Prostate gland (tissue), 2 donors: ENCODE measurements at places on chromosomes 16 and 17. TPM values are rescaled to one million over a fixed set of nuclear protein-coding genes. Genes with fewer than 3 reads are reported as not detected.

NPIPB2 gene
- total RNA-seq: 11.2 TPM

MRPL58 gene
- total RNA-seq: 28.4 TPM

MPP2 gene
- 17.7 TPM for total RNA-seq

CORO6 gene
- total RNA-seq: 33.5 TPM

KRT17 gene
- total RNA-seq: 201 TPM

CACNG3 gene
- total RNA-seq: not detected

SPATA32 gene
- total RNA-seq: not detected

OR1F1 gene
- not detected for total RNA-seq

ANKRD40CL gene
- total RNA-seq: not detected

TMC5 gene
- total RNA-seq: 54.8 TPM

RNU2-1 gene
- total RNA-seq: not detected

- no peaks in the 10 kb centered on the region for H3K4me1 ChIP-seq
- no peak overlapping the region for H3K4me3 ChIP-seq
- DNase-seq: no peak
- no peaks in the 10 kb centered on the region for H3K36me3 ChIP-seq
Observed at GRCh38 chr17:71548540-71549190, 572.2 kb upstream of the SOX9 start.

- H3K4me3 ChIP-seq: no peak overlapping the region
- no peaks in the 10 kb centered on the region for H3K4me1 ChIP-seq
- DNase-seq: no peak
Observed at GRCh38 chr16:28136751-28137434, 73.4 kb upstream of the GSG1L start.

DNA sequence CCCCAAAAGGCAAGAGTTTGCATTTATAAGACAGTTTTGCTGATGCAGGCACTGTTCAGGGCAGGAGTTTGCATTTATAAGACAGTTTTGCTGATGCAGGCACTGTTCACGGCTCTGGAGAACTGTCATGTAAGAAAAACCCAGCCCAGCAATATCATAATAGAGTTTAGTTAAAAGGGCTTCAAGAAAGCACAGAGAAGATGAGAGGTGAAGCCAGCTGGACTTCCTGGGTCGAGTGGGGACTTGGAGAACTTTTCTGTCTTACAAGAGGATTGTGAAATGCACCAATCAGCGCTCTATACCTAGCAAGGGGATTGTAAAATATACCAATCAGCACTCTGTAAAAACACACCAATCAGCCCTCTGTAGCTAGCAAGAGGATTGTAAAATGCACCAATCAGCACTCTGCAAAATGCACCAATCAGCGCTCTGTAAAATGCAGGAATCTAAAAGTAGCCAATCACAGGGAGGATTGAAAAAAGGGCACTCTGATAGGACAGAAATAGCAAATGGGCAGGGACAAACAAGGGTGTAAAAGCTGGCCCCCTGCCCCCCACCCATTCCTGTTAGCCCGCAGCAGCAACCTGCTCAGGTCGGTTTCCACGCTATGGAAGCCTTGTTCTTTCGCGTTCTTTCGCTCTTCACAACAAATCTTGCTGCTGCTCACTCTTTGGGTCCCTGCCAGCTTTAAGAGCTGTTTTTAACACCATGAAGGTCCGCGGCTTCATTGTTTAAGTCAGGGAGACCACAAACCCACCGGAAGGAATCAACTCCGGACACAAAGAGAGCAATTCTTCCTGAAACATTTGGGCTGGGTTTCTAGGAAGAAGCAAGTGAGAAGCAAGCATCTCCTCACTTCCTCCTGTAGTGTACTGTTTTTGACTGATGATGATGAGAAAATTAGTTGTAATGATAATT, 1.8 kb upstream of the CBX1 start:
- no peaks in the 10 kb centered on the region for H3K36me3 ChIP-seq
- no peaks in the 10 kb centered on the region for H3K27me3 ChIP-seq
- no peak for DNase-seq
- no peak overlapping the region for H3K27ac ChIP-seq

DNA sequence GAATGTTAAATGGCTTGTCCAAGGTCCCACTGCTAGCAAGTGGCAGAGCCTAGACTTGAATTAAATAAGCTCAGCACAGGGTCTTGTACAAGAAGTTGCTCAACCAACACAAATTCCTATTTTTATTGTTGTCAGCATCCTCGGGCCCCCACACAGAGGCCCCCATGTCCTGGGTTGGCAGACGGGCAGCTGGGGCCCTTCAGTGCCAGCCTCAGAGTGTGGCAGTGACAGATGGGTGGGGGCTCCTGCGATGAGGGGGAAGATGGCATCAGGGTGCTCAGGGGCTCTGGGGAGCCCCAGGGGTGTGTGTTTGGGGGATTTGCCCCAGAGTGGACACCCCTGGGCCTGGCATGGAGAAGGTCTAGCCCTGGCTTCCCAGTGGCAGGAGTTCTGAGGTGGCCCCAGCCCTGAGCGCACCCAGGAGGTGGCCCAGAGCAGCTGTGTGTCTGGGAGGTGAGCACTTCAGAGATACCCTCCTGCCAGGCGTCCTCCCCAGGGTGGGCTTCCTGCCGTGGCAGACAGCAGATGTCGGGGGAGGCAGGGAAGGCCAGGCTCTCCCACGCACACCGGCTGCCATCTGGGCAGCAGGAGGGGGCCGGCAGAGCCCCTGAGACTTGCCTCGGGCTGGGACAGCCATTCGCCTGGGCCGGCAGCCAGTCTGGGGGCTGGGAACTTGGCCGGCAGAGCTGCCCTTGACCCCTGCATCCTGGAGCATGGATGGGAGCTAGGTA, 150.8 kb downstream of the C16orf78 start:
- no peak overlapping the region for H3K27ac ChIP-seq
- H3K36me3 ChIP-seq: no peaks in the 10 kb centered on the region
- no peaks in the 10 kb centered on the region for H3K27me3 ChIP-seq

- no peak overlapping the region for H3K4me3 ChIP-seq
- no peaks in the 10 kb centered on the region for H3K4me1 ChIP-seq
- no peak for DNase-seq
- H3K27me3 ChIP-seq: no peaks in the 10 kb centered on the region
Observed at GRCh38 chr17:61532826-61533225, 58.2 kb downstream of the NACA2 start.

DNA sequence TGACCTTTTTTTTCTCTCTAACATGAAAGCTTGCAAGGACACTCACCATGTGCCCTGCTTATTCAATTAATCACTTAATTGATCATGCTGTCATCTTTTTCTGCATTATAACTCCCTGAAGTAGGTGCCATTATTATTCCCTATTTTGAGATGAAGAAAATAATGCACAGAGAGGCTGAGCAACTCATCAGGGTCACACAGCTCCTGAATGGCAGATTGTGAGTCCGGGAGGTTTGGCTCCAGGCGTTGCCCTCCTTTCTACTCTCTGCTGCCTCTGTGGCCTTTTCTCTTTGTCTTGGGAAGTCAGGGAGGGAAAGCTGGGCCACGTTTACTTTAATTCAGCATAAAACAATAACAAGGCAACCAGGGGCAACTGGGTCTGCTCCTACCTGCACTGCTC, 17.2 kb upstream of the N4BP1 start:
- H3K4me3 ChIP-seq: no peak overlapping the region
- no peak overlapping the region for H3K27ac ChIP-seq
- no peak for DNase-seq
- H3K27me3 ChIP-seq: no peaks in the 10 kb centered on the region
- H3K36me3 ChIP-seq: no peaks in the 10 kb centered on the region
- no peaks in the 10 kb centered on the region for H3K4me1 ChIP-seq

- peak overlapping the region; percentile 22 for H3K27ac ChIP-seq
- no peaks in the 10 kb centered on the region for H3K36me3 ChIP-seq
- H3K27me3 ChIP-seq: no peaks in the 10 kb centered on the region
- DNase-seq: no peak
- H3K4me1 ChIP-seq: no peaks in the 10 kb centered on the region
Observed at GRCh38 chr17:17398188-17398942, 78.4 kb upstream of the MED9 start.

DNA sequence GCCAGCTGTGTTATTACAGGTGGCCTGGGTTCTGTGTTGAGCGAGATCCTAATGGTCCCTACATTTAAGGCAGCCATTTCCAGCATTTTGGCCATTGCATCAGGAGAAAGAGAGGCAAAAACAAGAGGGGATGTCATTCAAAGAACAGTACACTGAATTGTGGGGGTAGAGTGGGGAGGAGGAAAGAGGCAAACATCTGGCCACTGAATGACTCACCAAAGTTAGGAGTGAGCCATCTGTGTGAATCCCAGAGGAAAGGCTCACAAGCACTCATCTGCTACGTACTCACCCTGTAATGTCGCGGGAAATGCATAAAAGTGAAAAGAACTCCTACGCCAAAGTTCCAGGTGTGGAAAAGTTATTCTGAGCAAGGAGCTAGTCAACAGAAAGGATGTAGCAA, 16.7 kb downstream of the KRABD2 start:
- no peak for DNase-seq
- no peak overlapping the region for H3K27ac ChIP-seq
- H3K36me3 ChIP-seq: no peaks in the 10 kb centered on the region

- DNase-seq: no peak
- no peak overlapping the region for H3K4me3 ChIP-seq
- no peaks in the 10 kb centered on the region for H3K36me3 ChIP-seq
- no peak overlapping the region for H3K27ac ChIP-seq
Observed at GRCh38 chr17:43553573-43553972, 7.4 kb upstream of the ETV4 start.

- no peak overlapping the region for H3K4me3 ChIP-seq
- H3K27ac ChIP-seq: no peak overlapping the region
- DNase-seq: no peak
- H3K4me1 ChIP-seq: no peaks in the 10 kb centered on the region
- no peaks in the 10 kb centered on the region for H3K36me3 ChIP-seq
- no peaks in the 10 kb centered on the region for H3K27me3 ChIP-seq
Observed at GRCh38 chr17:3740611-3741073, 16.9 kb downstream of the HASPIN start.

GRCh38 chr17:15516150-15516549, 47.1 kb downstream of the TVP23C start:
- H3K27me3 ChIP-seq: no peaks in the 10 kb centered on the region
- peaks cover 5% of the 10 kb centered on the region for H3K36me3 ChIP-seq
- no peaks in the 10 kb centered on the region for H3K4me1 ChIP-seq
- H3K27ac ChIP-seq: no peak overlapping the region
- DNase-seq: no peak

DNA sequence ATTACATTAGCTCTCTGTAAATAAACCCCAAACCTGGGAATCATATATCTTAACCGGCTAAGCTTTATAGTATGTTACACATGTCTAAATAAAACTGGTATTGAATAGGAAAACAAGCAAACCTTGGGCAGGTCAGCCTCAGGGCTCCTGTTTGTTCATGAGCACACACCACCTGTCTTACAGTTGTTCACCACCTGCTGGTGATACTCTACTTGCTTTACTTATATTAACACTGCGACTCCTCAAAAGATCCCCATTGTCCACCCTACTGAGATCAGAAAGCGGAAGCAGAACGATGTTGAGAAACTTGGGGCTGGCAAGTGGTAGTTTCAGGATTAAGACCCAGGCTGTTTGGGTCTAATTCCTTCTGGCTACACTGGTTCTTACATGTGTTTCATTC, 16.4 kb downstream of the CDH13 start:
- no peak overlapping the region for H3K4me3 ChIP-seq
- no peaks in the 10 kb centered on the region for H3K27me3 ChIP-seq
- H3K27ac ChIP-seq: no peak overlapping the region

GRCh38 chr17:67281743-67282142, 36.7 kb upstream of the HELZ start:
- no peak overlapping the region for H3K27ac ChIP-seq
- no peak overlapping the region for H3K4me3 ChIP-seq
- DNase-seq: no peak
- no peaks in the 10 kb centered on the region for H3K4me1 ChIP-seq
- no peaks in the 10 kb centered on the region for H3K36me3 ChIP-seq

DNA sequence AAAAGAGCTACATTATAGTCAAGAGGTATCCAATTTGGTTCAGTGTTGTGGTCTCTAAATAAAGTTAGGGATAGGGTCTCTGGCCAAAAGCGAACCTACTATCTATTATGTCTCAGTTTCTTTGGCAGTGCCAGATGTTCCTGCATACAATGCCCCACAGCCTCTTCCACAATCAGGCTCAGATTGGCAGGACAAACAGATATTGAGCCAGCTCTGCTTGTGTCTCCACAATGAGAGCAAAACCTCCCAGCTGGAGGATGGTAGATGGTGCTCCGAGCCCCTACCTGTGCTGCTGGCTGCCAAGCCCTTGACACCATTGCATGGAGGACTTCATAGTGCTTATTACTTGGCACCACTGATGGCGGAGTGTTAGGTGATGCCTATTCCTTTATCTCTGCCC, 19.7 kb downstream of the PHAF1 start:
- no peaks in the 10 kb centered on the region for H3K4me1 ChIP-seq
- H3K36me3 ChIP-seq: peaks cover 3% of the 10 kb centered on the region
- H3K4me3 ChIP-seq: no peak overlapping the region
- no peaks in the 10 kb centered on the region for H3K27me3 ChIP-seq

GRCh38 chr16:67241008-67241900, 6.0 kb downstream of the FHOD1 start:
- no peaks in the 10 kb centered on the region for H3K27me3 ChIP-seq
- DNase-seq: peak; percentile 73
- peaks cover 24% of the 10 kb centered on the region for H3K4me1 ChIP-seq
- peak overlapping the region; percentile 75 for H3K27ac ChIP-seq
- no peaks in the 10 kb centered on the region for H3K36me3 ChIP-seq
- no peak overlapping the region for H3K4me3 ChIP-seq

GRCh38 chr17:49516180-49516579, 21.1 kb downstream of the NGFR start:
- H3K36me3 ChIP-seq: no peaks in the 10 kb centered on the region
- peaks cover 3% of the 10 kb centered on the region for H3K4me1 ChIP-seq
- H3K27me3 ChIP-seq: no peaks in the 10 kb centered on the region
- peak overlapping the region; percentile 65 for H3K27ac ChIP-seq

- peak overlapping the region; percentile 85 for H3K27ac ChIP-seq
Observed at GRCh38 chr17:62965174-62965685, 805 bp upstream of the TANC2 start.

- peak overlapping the region; percentile 95 for H3K4me3 ChIP-seq
- peaks cover 17% of the 10 kb centered on the region for H3K4me1 ChIP-seq
- H3K27ac ChIP-seq: peak overlapping the region; percentile 100
- H3K36me3 ChIP-seq: peaks cover 18% of the 10 kb centered on the region
- H3K27me3 ChIP-seq: no peaks in the 10 kb centered on the region
Observed at GRCh38 chr17:8153031-8153451, 837 bp upstream of the PER1 start.

- no peaks in the 10 kb centered on the region for H3K36me3 ChIP-seq
- H3K4me3 ChIP-seq: no peak within 1 kb of the TSS
- no peaks in the 10 kb centered on the region for H3K4me1 ChIP-seq
- no peak within 1 kb of the TSS for H3K27ac ChIP-seq
- H3K27me3 ChIP-seq: no peaks in the 10 kb centered on the region
Observed at GRCh38 chr17:64448665-64449512, at the start of gene MILR1. Gene MILR1, plus strand, starts transcription at chr17:64449115. Its CDS starts 54 bp downstream, at chr17:64449169.

- no peaks in the 10 kb centered on the region for H3K27me3 ChIP-seq
- H3K36me3 ChIP-seq: no peaks in the 10 kb centered on the region
- H3K27ac ChIP-seq: no peak overlapping the region
- H3K4me3 ChIP-seq: no peak overlapping the region
- H3K4me1 ChIP-seq: no peaks in the 10 kb centered on the region
Observed at GRCh38 chr17:55645361-55645760, 77.3 kb downstream of the TMEM100 start.

GRCh38 chr17:15380446-15380845, 39.0 kb upstream of the TEKT3 start:
- no peak for DNase-seq
- no peaks in the 10 kb centered on the region for H3K4me1 ChIP-seq
- no peaks in the 10 kb centered on the region for H3K36me3 ChIP-seq
- no peak overlapping the region for H3K27ac ChIP-seq

- no peak overlapping the region for H3K27ac ChIP-seq
- no peaks in the 10 kb centered on the region for H3K4me1 ChIP-seq
- DNase-seq: no peak
- no peak overlapping the region for H3K4me3 ChIP-seq
- H3K36me3 ChIP-seq: no peaks in the 10 kb centered on the region
Observed at GRCh38 chr16:2856061-2856670, 1.8 kb downstream of the PRSS22 start.
